Epithelial cell of esophagus (primary cell): ENCODE measurements at places on chromosomes 7 and 10.

GRCh38 chr10:813286-813685 lies 118.2 kb downstream of the LARP4B start:
- peak; percentile 21 for DNase-seq

DNA sequence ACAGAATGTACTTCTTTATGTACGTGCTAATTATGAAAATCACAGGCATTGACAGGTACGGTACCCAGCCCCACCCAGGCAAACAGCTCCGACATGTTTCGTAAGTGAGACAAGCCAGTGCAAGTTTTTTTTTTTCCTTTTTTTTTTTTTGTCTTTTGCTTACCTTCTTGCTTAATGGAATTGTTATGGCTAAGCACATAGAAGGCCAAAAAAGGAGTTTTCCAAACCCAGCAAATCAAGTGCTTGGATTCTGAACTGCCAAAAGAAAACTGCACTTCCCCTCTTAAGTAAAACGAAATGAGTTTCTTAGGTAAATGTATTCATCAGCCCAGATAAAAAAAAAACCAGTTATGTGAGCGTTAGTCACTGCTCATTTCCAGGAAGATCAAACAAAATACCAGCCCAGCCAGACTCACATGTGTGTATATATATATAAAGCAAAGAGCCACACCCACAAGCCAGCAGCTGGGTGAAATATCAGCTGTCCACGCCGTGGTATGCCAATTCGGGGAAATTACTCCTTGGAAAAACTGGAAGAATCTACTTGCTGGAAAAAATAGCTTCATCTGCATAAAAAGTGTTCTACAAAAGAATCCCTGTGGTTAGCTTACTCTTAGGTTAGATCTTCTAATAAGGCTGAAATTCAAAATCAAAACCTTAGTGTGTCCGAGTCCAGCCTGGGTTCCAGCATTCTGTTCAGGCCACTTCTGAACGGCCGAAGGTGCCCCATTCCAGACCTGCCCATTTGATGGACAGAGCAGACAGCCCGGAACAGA lies 8.0 kb downstream of the KLF6 start:
- peak; percentile 90 for DNase-seq

GRCh38 chr10:109676703-109677102 lies 246.6 kb downstream of the XPNPEP1 start:
- peak; percentile 76 for DNase-seq

DNA sequence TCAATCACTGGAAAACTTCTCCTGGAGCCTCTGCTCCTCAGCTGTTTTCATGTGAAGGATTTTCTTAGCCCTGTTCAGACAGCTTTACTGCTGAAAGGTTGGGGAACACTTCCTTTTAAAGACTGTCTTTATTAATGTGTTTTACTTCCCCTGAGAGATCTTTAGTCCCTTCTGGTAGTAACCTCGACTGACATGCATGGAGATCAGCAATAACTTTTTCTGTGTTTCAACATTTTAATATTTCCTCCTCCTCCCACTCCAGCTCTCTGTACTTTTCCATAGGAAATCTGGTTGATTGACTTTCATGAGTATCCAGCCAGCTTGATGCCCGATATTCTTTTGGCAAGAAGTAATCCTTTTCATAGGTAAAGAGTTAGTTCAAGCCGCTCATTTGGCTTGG lies 62.7 kb upstream of the STRIP2 start:
- no peak for DNase-seq

- no peak for DNase-seq
These were observed 15.4 kb downstream of the LRRC27 start for GRCh38 chr10:132347211-132347930.

GRCh38 chr10:58064714-58065528 lies 202.8 kb downstream of the IPMK start:
- DNase-seq, result peak; percentile 57

DNA sequence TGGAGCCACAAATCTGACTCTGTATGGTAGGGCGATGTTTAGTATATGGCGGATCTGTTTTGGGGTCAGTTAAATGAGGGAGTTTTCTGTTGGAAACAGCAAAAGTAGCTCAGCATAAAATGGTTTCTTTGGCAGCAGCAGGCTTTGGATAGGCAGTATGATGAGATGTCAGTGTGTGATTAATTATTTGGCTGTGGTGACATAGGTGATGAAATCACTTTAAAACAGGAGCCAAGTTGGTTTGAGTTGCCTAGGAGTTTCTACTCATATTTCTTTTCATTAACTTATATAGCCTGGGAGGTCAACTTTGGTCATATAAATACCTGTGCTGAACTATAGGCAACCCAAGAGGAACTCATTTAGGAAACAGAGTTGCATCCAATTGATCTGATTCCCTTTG lies 291.2 kb downstream of the LRMDA start:
- DNase-seq, result peak; percentile 46

DNA sequence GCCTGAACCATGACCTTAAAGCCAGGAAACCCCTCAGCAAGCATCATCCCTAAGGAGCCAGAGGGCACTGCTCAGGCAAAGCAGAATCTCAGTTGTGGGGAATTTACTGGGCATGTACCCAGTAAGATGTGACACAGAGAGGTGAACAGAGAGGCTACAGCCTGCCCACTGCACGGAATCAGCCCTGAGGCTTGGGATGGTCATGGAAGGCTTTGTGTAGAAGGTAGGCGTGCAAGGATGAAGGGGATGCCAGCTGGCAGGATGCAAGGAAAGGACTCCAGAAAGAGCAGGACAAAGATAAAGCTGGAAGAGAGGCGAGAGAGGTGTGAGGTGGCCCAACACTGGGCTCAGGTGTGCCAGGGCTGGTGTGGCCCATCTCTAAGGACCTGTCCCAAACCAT lies 2.4 kb upstream of the AIFM2 start:
- no peak for DNase-seq

DNA sequence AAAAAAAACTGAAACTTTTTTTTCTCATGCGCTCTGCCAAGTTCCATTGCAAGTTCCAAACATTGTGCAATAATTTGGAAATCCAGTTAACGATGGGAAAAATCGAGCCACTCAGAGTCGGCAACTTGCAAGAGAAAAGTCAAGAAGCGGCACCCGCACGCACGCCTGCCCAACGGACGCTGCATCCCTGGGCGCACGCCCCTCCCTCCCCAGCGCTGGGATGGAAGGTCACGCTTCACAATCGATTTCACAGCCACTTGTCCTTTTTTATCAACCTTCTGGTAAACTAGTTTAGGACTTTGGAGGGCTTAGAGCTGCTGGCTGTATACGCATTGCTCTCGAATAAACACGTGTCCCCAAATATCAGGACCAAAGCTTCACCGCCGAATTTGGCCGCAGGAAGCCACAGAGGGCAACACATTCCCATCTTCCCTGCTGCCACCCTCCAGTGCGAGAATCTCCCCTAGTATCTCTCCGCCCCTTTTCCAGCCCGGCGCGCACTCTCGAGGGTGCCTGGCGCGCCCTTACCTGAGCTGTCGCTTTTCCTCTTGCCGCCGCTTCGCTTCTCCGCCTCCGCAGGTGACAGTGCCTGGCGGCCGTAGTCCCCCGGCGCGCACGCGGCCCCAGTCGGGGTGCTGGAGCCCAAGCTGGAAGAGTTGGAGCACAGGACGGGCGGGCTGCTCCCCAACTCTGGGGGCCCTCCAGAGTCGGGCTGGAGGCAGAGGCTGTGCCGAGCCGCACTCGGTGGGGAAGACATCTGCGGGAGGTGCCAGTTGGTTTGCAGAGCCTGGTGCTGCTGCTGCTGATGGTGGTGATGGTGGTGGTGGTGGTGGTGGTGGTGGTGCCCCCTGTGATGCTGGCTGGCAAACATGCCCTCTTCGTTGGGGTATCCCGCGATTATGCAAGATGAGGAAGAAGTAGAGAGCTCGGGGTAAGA lies 857 bp downstream of the MEOX2 start:
- DNase-seq, result peak; percentile 21

GRCh38 chr10:126581648-126582046 lies 88.8 kb downstream of the C10orf90 start:
- DNase-seq, result no peak

DNA sequence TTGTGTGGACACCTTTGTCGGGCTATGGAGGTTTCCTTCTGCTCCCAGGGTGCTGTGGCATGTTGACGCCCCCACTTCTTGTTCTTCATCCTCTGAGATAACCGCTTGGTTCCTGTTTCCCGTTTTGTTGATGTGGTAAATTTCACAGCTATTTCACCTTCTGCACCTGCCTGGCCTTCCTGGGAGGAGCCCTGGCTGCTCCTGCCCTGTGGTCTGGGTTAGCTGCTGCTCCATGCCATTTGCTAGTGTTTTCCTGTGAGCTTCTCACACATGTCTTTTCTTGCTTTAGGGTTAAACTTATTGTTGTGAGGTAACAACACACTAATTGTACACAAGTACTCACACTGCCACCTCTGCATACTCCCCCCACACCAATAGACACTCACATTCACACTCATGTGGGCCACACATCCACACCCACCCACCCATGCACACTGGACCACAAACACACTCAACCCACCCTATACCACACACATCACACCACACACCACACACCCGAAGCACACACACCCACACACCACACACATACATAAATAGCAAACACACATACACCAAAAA lies 46.5 kb upstream of the MSMB start:
- no peak for DNase-seq

DNA sequence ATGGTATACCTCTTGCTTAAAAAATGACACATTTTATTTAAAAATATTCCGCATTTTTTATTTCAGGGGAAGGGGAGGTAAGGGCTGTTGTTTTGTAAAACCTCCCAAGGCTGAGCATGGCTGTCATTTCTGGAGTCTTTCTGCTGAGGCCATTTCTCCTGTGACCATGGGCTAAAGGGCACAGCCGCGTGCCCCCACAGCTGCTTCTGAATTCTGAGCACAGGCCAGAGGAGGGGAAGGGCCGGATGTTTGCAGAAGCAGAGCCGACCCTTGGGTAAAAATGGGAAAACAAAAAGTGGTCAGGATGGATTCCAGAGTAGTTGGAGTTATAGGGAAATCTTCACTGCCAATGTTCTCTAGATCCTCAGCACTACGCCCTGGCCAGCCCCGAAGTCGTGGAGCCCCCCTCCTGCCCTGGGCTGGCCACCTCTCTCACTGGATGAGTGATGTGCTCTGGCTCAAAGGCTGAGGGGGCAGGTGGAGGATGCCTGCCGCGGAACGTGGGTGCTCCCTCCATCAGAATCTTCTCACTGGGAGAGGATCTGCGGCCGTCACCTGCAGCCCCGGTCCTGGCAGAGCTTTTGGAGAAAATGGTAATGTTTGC lies 131.3 kb upstream of the ZEB1 start:
- no peak for DNase-seq

GRCh38 chr7:72187179-72187578 lies 225.0 kb downstream of the CALN1 start:
- DNase-seq, result no peak

DNA sequence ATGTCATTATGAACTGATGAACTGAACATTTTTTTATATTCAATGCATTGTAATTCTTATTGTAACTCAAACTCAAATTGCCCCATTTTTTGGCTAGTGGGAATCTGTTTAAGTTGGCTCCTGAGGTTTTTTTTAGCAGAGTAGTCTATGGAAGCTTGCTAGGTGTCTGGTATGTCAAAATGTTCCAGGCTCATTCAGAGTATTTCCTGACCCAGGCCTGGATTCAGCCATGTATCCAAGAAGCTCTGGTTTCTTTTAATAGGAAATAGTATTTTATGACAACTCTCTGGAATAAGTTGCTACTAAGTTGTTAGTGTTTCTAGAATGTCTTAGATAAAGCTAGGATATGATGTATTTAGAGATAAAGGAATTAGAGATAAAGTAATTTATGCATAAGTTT lies 288.0 kb downstream of the ARL4A start:
- DNase-seq, result no peak

GRCh38 chr10:130191380-130191779 lies 55.2 kb downstream of the GLRX3 start:
- DNase-seq, result no peak

DNA sequence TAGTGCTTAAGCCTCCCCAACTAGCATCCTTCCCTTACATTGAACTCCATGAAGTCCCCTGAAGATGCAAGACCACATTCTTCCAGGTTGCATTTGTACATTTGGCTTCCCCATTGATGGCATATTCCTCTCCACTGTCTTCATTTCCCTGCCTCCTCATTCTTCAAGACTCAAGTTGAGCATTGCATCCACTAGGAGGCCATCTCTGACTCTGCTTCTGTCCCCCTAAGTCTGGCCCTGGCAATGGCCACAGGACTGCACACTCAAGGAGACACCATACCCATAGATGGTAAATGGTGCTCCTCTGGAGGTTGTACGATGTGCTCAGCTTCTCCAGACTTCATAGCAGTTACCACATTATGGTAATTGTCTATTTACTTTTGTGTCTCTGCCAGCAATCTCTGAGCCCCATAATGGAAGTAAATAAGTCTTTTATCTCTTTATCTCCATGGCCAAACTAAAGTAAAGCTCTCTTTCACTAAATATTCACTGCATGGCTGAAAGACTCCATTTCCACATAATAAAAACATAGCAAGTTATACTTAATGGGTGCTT lies 112.6 kb downstream of the PTPRZ1 start:
- DNase-seq, result no peak
